ENCODE measurements at places on chromosomes 12 and 14.

DNA sequence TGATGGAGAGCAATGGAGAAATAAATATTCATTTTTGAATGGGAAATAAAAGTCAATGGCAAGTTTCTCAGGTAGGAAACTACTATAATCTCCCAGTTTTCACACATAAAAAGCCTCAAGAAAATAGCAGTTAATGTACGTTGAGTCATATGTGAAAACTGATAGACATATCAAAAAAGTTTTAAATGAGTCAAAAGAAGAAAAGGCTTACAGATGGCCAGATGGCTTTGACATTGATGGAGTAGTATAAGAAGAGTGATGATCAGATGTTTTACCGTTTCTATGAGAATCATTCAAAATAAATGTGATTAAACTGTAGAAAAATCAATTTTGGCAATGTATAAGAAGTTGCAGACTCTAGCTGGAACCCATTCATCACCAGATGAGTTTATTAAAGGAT is 97.8 kb downstream of the LLPH start:
- DNase-seq: no peak

DNA sequence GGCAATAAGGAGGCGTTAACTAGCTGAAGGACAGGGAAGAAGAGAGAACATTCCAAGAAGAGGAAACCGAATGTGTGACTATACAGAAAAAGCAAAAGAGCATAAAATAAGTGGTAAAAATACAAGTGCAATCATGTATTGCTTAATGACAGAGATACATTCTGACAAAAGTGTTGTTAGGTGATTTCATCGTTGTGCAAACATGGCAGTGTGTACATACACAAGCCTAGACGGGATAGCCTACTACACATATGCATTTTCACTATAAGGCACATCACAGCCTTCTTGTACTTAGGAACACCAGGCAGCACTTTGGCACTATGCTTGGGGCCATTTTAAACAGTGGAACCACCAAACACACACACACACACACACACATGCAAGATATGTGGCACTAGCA is 299.3 kb downstream of the BCAT1 start:
- no peak for DNase-seq

- DNase-seq: peak; percentile 74
Observed at GRCh38 chr14:59688224-59689170, 111.9 kb upstream of the CCDC175 start.

GRCh38 chr12:124279846-124280360 is 15.0 kb upstream of the RFLNA start:
- DNase-seq: no peak

DNA sequence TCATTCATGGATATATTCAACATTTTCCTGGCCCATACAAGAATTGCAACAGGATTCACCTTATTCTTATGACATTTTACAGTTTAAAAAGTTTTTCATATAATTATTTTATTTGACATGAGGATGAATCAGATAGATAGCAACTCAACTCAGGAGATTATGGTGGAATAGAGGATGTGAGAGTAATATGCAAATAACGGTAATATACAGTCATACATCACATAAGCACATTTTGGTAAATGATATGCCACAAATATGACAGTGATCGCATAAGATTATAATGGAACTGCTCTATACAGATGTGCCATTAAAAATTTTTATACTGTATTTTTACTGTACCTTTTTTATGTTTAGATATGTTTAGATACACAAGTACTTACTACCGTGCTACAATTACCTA is 24.1 kb upstream of the CRADD start:
- DNase-seq: no peak

GRCh38 chr14:104451474-104451873 is 128.1 kb upstream of the C14orf180 start:
- no peak for DNase-seq

DNA sequence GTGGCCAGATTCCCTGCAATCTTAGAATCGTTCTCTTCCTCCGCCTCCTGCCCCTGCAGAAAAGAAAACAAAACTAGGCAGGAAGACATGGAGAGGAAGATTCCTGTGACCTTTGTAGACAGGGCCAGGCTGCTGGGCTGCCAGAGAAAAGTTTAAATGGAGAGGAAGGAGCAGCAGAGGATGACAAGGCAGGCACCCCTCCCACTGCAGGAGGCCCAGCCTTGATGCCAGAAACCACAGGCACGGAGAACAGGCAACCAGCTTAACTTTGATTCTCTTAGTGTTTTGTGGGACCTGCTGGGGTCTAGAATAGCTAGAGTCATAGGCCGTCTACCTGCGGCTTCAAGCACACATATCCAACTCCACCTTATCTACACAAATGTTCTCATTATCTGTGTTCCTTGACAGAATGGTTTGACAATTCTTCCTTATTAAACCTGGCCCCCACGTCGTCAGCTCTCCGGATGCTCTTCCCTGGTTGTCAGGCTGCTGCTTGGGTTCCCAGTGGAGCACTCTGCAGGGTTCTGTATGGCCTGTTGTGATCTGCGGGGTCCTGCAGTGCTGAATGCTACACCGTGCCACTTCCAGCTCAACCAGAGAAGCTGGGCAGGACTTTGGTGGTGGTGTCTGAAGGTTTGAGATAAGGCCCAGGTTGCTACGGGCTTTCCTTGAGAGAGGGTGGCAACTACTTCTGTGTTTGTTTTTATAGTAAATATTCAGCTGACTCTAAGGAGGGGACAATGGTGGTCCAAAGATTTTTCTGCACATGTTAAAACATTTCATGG is 609.5 kb downstream of the AACS start:
- no peak for DNase-seq

DNA sequence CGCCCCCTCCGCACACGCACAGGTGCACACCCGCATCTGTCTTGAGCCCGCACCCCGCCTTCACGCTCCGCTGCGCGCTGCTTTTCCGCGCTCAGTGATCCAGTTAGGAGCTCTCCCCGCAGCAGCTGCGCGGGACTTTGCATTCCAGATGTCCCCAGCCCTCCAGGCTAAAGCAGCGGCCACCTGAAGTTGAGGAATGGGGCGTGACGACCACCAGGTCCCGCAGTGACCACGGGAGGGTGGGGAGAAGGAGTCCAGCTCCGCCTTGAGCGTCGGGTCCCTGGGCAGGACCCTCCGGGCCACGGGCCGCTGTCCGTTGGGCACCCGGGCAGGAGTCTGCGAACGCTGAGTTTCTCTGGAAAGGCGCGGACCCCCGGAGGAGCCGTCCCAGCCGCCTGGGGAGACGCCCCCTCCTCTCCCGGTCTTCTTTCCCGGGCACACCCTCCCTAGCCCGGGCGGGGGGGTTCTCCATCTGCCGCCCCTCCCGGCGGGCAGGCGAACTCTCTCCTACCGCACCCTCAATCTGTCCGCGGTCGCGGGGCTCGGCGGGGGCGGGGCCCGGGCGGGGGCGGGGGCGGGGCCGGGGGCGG is 334 bp upstream of the TMEM132C start:
- no peak for DNase-seq

GRCh38 chr14:23177181-23177580 is 6.3 kb downstream of the SLC7A8 start:
- DNase-seq: no peak

- DNase-seq: no peak
Observed at GRCh38 chr12:114238808-114239207, 167.1 kb downstream of the TBX5 start.

- no peak for DNase-seq
Observed at GRCh38 chr12:69633061-69633460, 22.4 kb upstream of the LRRC10 start.

DNA sequence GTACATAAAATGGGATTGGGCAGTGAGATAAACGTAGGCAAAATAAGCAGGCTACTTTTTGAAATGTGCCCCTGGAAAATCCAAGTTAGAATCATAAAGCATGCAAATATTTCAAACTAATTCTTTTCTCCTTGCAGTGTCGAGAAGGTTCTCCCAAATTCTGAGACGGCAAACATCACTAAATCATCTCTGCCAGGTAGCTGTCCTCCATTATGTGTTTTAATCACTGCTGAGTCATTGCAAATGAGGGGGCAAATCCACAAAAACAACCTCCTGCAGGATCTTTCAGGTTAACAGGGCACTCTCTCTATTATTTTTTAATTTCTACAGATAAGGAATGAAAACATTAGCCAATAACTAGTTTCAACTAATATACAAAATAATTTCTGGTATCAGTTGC is 63.2 kb upstream of the RIC8B start:
- DNase-seq: no peak

GRCh38 chr12:3366451-3367110 is 124.4 kb upstream of the PRMT8 start:
- DNase-seq: no peak

DNA sequence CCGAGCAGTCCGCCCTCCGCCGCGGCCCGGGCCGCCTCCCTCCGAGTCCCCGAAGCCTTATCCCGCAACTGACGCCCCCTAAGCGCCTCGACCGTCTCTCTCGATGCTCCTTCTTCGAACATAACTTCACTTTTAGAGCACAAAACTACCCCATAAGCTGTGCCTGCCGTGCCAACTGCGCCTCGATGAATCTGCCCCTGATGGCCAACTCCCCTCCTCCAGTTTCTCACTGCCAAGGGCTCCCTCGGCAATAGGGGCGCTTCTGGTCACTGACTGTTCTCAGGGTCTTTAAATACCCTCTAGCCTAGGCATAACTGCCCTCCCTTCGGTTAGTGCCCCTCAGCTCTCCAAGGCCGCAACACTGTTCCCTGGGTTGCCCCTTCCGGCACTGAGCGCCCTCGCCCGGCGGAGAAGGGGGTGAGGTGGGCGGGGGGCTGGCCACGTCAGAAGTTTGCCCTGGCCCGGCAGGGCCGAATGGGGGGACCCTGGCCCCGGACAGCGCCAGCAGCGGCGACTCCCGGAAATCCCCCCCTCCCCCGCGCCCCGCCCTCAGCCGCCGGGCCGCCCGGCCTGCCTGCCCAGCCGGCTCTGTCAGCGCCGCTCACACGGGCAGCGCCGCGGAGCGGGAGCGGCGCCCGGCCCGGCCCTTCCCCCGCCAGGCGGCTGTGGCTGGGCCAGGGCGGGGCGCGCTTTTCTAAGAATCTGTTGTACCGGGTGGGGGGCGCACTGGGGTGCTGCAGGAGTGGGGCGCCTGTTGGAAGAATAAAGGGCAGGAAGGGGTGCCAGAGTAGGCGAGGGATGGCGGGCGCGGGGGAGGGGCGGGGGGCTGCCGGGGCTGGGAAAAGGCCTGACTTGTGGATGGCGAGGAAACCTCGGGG is 10.6 kb downstream of the RARG start:
- DNase-seq: peak; percentile 27

Data from NCI-H1694 treated with DMSO at 0.1 percent for 48 hours (cell line).